ENCODE measurements at places on chromosomes 12 and 14. TPM values are rescaled to one million over a fixed set of nuclear protein-coding genes. Genes with fewer than 3 reads are reported as not detected.

- DNase-seq, result no peak
Observed at GRCh38 chr14:95876761-95877538, at the start of gene TUNAR. TSS of gene TUNAR (plus strand) at chr14:95876832.

GRCh38 chr12:55724226-55724939 lies 4.2 kb downstream of the RDH5 start:
- DNase-seq, result peak; percentile 54

- no peak for DNase-seq
Observed at GRCh38 chr14:59376686-59377085, 88.5 kb downstream of the GPR135 start.

DNA sequence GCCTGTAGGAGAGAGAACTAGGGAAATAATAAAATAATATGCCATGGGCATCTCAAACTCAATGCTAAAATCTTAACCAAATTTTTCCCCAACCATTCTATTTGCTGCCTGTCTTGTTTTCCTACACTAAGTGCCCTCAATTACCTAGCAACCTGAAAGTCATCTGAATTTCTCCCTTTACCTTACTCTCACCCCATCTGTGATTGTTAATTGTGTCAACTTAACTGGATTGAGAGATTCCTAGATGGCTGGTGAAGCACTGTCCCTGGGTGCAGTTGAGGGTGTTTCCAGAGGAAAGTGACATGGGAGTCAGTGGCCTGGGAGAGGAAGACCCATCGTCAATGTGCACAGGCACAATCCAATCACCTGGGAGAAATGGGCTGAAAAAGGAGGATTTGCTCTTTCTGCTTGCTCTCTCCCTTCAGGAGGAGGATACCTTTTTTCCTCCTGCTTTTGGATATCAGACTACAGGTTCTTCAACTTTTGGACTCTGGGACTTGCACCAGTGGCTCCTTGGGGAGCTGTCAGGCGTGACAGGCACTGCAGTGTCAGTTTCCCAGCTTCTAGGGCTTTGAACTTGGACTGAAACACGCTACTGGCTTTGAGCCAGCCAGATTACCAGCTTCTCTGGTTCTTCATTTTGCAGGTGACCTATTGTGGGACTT lies 100.1 kb downstream of the PPP1R12A start:
- DNase-seq, result no peak

DNA sequence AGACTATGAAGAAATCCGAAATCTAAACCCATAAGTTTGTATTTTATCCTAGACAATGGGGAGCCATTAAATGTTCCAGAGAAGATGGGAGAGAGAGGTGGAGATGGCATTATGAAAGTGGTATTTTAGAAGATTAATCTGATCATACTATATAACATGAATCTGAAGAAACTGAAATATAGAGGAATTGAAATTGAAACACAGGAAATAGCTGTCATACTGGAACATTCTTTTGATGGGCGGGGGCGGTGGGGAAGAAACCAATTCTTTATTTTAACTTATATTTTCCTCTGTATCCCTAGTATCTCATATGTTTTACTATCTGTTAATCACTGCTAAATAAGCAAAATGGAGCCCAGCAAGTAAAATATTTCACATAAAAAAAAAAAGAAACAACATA lies 27.0 kb upstream of the FOXN3 start:
- no peak for DNase-seq

GRCh38 chr12:26705851-26706250 lies 127.1 kb downstream of the ITPR2 start:
- DNase-seq, result no peak

Gene GLT8D2
- not detected for total RNA-seq

Gene TAS2R50
- 1.2 TPM for total RNA-seq

Measured in naive thymus-derived CD8-positive, alpha-beta T cell (primary cell).